Osteoblast (primary cell): ENCODE measurements at places on chromosomes 1 and 21.

- no peak for DNase-seq
These were observed 17.1 kb upstream of the CNR2 start for GRCh38 chr1:23930270-23930669.

- DNase-seq: no peak
These were observed 39.6 kb downstream of the ATG4C start for GRCh38 chr1:62823556-62823955.

GRCh38 chr21:17660862-17661261, 48.2 kb upstream of the BTG3 start:
- DNase-seq: no peak

DNA sequence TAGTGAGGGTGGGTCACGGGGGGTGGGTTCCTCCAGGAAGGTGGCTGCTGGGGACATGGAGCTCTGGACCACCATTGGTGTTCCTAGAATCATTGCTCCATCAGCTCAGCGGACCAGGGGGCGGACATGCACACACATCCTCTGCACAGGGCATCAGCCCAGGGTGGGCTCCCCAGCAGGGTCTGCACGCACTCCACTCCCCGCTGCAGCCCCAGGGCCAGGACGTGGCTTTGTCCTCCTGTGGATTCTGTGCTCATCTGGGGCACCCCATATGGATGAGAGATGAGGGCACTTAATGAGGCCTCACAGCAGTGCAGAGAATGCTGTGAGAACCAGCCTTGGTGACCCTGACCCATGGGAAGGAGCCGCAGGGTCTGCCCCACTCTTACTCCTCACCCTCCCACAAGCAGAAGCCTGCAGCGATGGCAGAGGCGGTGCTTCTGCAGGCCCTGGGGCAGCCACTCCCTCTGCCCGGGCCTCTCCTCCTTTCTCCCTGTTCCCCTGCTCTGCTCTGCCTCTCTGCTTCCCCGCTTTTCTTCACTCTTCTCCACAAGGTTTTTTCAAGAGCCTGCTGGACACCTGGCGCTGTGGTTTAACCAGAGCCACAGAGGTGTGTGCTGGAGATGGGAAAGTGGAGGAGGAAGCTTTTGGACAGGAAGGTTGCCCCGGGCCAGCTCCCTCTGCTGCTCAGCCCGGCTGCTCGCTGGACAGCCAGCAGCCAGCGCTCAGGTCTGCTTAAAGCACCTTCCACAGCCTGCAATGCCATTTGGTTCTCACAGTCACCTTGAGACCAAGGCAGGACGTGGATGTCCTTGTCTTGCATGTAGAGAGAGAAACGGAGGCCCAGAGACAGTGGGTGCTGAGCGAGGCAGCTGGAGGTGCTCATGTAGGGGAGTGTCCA, 26.3 kb upstream of the PCBP3 start:
- DNase-seq: peak; percentile 38

DNA sequence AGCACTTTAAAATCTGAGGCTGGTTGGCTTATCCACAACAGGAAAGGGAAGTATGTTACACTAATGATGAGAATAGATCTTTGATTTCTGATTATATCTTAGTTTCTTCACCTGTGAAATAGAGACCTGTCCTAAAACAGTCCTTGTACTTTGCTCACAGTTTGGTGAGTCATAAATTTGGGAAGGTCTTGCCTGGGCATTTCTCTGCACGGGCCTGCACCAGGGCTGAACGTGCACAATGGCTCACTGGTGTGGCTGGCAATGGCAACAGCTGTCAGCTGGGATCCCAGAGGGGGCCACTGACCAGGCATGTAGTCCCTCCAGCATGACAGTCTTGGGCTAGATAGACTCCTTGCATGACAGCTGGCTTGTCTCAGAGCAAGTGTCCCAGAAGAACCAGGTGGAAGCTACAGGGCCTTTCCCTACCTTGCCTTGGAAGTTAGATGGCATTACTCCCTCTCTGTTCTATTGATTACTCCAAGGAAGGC, 367.4 kb downstream of the DISC1 start:
- DNase-seq: no peak

DNA sequence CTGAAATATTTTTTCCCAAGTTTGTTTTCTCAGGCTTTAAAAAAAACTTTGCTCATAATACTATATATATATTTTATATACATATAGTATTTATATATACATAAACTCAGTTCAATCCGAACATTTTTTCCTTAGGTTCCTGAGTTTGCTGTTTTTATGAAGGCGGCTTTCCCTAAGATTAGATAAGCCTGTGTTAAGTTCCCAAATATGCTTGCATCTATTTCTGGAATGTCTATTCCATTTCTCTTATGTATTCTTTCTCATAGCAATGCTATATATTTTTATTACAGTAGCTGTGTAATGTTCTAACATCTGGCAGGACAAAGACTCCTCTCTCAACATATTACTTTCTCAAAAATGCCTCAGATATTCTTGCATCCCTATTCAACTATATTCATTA, 45.9 kb downstream of the ADSS2 start:
- DNase-seq: no peak

DNA sequence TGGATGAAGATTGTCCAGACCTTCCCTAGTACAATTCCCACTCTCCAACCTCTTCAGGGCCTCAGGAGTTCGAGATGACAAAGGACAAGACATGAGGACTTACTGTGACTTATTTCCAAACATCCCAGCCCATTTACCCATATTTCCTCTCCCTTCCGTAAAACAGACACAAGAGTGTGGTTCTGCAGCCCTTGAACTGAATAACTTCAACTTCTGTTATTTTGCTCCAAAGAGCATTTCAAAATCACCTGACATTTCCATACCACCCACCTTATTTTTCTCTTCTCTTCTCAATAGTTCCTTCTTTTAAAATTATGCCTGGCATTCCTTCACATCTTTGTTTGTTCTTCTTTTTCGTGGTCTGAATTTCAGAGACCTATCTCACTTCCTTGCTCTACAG, 8.7 kb upstream of the OR10K2 start:
- no peak for DNase-seq

DNA sequence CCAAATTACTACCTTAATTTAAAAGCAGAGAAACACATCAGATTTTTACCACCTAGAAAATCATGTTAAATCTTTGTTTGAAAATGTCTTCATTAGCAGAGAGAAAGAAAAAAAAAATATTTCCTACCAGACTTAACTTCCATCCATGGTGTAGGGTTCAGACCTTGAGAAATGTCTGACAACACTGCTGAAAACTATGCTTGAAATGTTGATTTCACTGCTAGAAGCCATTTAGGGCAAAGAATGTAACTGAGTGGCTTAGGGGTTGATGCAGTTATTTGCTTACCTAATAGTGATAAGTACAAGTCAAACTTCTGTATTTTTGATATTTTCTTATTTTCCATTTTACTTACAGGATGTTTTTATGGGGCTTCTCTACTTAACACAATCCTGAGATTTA, 495.6 kb upstream of the NEGR1 start:
- DNase-seq: no peak

DNA sequence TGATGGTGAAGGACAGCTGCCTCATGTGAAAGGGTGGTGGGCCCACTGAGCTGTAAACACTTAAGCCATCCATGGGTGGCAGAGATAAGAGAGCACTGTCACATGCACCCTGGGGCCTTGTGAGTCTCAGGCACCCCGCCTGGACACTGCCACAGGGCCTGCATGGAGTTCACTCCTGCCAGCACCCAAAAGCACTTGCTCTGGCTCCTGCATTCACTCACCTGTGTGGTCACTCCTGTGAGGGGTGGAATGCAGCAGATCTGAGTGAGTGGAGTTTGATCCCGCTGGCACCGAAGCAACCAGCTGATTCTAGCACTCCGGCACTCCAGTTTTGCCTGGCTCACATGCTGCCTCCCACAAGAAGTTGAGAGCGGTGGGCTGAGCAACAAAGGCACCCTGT, 1142.1 kb upstream of the PRMT6 start:
- no peak for DNase-seq

GRCh38 chr1:179251675-179252074, 22.2 kb upstream of the ABL2 start:
- peak; percentile 77 for DNase-seq

- no peak for DNase-seq
These were observed 697.8 kb downstream of the LRRIQ3 start for GRCh38 chr1:73500154-73500553.

- DNase-seq: no peak
These were observed 57.9 kb upstream of the ADORA3 start for GRCh38 chr1:111561328-111561727.

GRCh38 chr1:7395251-7395650, 375.8 kb upstream of the VAMP3 start:
- no peak for DNase-seq

DNA sequence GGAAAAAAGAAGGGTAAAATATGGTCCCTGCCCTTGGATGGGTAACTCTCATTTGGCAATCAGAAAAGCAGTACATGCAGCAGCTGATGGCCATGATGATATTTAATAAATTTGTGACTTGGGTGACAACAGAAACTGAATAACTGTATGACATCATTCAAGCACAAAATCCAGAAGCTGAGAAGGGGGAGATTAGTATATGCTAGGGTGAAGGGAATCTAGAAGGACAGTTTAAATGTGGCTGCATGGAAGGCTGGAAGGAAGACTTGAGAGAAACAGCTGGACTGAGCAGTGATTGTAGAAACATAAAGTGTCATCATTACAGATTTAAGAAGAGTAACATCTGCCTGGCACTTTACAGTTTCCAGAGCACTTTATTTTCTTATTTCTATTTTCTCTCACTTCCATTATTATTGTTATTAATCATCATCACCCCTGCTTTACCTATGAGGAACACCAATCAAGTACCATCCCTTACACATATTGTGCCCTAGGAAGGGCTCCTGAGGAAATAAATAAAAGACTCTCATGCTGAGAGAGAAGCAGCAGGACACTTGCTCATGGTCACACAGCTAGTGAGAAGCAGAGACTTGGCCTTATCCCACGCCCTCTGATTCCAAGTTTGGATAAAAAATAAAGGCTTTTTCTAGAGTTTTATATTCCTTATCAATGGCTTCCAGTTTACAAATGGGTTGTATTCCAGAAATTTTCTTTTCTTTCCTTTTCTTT, 207.2 kb downstream of the PBX1 start:
- no peak for DNase-seq

DNA sequence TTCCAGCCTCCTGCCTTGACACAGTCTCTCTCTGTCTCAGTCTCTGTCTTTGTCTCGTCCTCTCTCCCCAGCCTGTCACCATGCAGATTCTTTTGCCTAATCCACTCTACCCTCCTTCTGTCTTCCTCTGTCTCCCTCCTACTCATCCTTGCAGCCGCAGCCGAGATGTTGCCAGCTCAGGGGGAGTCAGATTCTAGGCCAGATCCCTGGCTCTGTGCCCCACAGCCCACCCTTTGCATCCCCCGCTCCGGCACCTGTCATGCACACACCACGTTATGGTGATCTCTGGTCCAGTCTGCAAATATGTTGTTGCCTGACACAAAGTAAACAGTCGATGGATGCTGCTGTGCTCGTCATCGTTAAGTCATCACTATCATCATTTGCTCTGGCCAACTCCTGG, 35.5 kb upstream of the IGSF21 start:
- DNase-seq: no peak
